ENCODE measurements at places on chromosomes 2 and 18.

GRCh38 chr2:168156661-168157060 lies 90.7 kb downstream of the STK39 start:
- DNase-seq = no peak
- H3K27ac ChIP-seq = no peak overlapping the region
- H3K4me1 ChIP-seq = no peaks in the 10 kb centered on the region
- no peak overlapping the region for H3K4me3 ChIP-seq
- H3K27me3 ChIP-seq = no peaks in the 10 kb centered on the region
- H3K36me3 ChIP-seq = peaks cover 26% of the 10 kb centered on the region

GRCh38 chr18:55778788-55779690 lies 191.0 kb upstream of the TCF4 start:
- H3K27me3 ChIP-seq = no peaks in the 10 kb centered on the region
- no peaks in the 10 kb centered on the region for H3K36me3 ChIP-seq
- H3K27ac ChIP-seq = no peak overlapping the region
- no peaks in the 10 kb centered on the region for H3K4me1 ChIP-seq
- H3K4me3 ChIP-seq = no peak overlapping the region
- no peak for DNase-seq

DNA sequence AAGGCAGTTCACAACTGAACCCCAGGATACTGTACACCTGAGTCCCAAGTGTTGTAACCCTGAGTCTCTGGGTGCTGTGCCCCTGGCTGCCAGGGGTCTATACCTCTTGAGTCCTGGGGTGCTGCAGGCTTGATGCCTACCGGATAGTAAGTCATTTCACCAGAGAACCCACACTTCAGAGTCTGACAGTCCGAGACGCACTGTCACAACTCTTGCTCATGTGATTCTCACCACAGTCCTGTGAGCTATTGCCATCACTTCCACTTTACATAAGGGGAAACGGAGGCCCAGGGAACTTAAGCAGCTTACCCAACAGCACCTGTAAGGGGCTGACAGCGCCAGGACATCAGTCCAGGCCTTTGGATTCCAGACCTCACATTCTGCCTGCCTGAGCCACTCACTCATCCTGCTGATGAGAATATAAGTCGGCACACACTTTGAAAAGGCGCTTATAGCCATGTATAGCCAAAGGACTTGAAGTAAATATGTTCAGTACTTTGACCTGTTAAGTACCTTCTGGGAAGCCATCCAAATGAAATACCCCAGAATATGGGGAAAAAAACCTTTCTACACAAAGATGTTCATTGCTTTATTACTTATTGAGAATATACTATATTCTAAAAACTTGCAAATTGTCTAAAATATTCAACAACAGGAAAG lies 180.7 kb upstream of the ID2 start:
- H3K36me3 ChIP-seq = no peaks in the 10 kb centered on the region
- H3K27ac ChIP-seq = no peak overlapping the region
- no peaks in the 10 kb centered on the region for H3K27me3 ChIP-seq
- DNase-seq = no peak
- no peaks in the 10 kb centered on the region for H3K4me1 ChIP-seq

- H3K4me1 ChIP-seq = no peaks in the 10 kb centered on the region
- no peak overlapping the region for H3K27ac ChIP-seq
- no peak for DNase-seq
- no peak overlapping the region for H3K4me3 ChIP-seq
- H3K36me3 ChIP-seq = no peaks in the 10 kb centered on the region
Observed at GRCh38 chr18:770583-770961, 41.5 kb downstream of the YES1 start.

DNA sequence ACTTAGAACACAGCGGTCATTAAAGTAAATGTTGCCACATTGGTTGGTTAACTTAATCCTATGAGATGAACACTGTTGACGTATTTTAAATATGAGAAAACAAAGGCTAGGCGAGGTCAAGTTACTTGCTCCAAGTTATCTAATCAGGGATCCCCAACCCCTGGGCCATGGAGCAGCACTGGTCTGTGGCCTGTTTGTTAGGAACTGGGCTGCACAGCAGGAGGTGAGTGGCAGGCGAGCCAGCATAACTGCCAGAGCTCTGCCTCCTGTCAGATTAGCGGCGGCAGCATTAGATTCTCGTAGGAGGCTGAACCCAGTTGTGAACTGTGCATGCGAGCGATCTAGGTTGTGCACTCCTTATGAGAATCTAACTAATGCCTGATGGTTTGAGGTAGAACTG lies 878.9 kb downstream of the CPS1 start:
- no peak overlapping the region for H3K4me3 ChIP-seq
- DNase-seq = no peak
- H3K4me1 ChIP-seq = no peaks in the 10 kb centered on the region
- H3K27ac ChIP-seq = no peak overlapping the region
- H3K27me3 ChIP-seq = no peaks in the 10 kb centered on the region
- H3K36me3 ChIP-seq = no peaks in the 10 kb centered on the region

- no peak for DNase-seq
- H3K4me1 ChIP-seq = peaks cover 9% of the 10 kb centered on the region
- no peak overlapping the region for H3K4me3 ChIP-seq
- no peaks in the 10 kb centered on the region for H3K27me3 ChIP-seq
- H3K27ac ChIP-seq = no peak overlapping the region
- no peaks in the 10 kb centered on the region for H3K36me3 ChIP-seq
Observed at GRCh38 chr2:3769766-3770165, 66.4 kb downstream of the DCDC2C start.

DNA sequence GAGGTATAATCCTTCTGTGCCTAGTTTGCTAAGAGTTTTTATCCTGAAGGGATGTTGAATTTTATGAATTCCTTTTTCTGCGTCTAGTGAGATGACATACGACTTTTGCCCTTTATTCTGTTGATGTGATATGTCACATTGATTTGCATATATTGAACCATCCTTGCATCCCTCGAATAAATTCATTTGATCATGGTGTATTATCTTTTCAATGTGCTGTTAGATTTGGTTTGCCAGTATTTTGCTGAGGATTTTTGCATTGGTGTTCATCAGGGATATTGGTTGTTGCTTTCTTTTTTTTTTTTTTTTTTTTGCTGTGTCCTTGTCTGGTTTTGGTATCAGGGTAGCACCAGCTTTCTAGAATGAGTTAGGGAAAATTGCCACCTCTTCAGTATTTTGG lies 9.1 kb downstream of the GCC2 start:
- H3K36me3 ChIP-seq = peaks cover 81% of the 10 kb centered on the region
- no peaks in the 10 kb centered on the region for H3K4me1 ChIP-seq
- H3K4me3 ChIP-seq = no peak overlapping the region

- H3K27me3 ChIP-seq = no peaks in the 10 kb centered on the region
- H3K4me3 ChIP-seq = no peak overlapping the region
- no peaks in the 10 kb centered on the region for H3K36me3 ChIP-seq
- DNase-seq = no peak
Observed at GRCh38 chr18:69958422-69958821, 10.7 kb upstream of the CD226 start.

DNA sequence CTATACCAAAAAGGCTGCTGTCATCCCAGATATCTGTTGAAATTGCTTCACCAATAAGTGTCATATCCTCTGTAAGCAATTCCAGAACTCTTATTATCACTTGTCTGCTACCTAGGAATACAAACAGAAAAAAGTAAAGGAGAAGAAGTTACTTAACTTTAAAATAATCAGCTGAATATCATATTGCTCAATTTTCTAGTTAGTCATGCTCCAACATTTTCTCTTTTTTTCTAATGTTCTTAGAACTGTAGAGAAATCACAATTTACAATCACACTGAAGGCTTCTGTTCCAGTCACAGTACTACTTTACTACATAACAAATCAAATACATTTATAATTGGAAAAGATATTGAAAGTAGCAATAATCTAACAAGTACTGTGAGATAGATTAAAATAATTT lies 17.4 kb downstream of the RTTN start:
- H3K36me3 ChIP-seq = peaks cover 69% of the 10 kb centered on the region
- DNase-seq = no peak
- no peak overlapping the region for H3K4me3 ChIP-seq
- H3K27me3 ChIP-seq = no peaks in the 10 kb centered on the region
- no peak overlapping the region for H3K27ac ChIP-seq
- peaks cover 11% of the 10 kb centered on the region for H3K4me1 ChIP-seq

DNA sequence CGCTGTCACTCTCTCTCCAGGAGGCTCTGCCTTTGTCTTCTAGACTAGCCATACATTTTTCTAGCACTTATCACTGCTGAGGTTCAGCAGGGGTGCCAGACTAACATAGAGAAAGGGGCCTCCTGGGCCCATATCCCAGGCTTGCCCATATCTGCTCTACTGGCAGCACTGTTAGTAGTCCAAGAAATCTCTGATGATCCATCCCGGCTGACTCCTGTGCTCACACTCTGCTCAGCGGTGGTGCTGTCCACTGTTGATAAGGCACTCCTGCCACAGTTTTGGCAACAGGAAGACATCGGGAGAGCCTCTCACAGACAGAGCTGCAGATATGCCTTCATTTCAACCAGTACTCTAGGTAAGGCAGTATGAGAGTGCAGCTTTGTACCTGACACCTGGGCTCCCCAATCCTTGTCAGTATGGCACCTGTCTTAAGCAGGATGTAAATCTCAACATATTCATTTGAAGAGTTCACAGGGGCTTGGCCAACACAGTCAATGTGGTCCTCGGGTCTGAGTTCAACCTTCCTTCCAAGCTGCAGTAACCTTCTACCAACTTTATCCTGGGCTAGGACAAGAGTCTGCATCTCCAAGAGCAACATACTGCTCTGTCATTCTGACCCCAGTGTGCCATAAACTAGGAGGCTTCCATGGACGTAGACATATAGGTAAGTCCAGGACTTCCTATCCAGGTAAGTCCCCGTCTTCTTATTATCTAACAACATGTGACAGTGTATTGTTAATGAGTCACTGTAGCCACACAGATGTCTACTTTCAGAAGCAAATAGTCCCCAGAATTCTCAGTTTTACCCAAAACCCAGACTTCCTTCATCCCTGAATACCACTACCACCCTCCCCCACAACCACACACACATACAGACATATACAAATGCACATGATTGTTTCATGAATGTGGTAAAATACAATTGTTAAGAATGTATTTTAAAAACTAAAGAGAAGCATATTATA lies 16.2 kb downstream of the KLF7 start:
- DNase-seq = no peak
- no peak overlapping the region for H3K4me3 ChIP-seq
- peaks cover 48% of the 10 kb centered on the region for H3K4me1 ChIP-seq
- H3K27me3 ChIP-seq = no peaks in the 10 kb centered on the region
- H3K36me3 ChIP-seq = peaks cover 50% of the 10 kb centered on the region

DNA sequence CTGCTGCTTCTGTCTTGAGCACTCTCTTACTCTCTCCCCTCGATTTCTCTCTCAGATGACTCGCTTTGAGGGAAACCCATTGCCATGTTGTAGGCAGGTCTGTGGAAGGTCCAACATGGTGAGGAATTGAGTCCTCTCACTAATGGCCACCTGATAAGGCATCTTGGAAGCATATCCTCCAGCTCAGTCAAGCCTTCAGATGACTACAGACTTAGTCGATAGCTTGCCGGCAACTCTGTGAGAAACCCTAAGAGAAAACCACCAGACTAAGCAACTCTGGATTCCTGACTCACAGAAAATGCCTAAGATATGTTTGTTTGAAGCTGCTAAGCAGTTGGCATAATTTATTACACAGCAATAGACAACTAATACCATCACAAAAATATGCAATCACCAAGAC lies 51.2 kb downstream of the WDR75 start:
- no peak overlapping the region for H3K4me3 ChIP-seq
- no peak for DNase-seq
- peaks cover 4% of the 10 kb centered on the region for H3K27me3 ChIP-seq
- no peaks in the 10 kb centered on the region for H3K36me3 ChIP-seq
- no peak overlapping the region for H3K27ac ChIP-seq

GRCh38 chr2:100965596-100965995 lies 36.5 kb upstream of the RPL31 start:
- no peaks in the 10 kb centered on the region for H3K36me3 ChIP-seq
- H3K4me1 ChIP-seq = no peaks in the 10 kb centered on the region
- no peak overlapping the region for H3K4me3 ChIP-seq
- DNase-seq = no peak
